ENCODE measurements at places on chromosomes 5 and 9.

- DNase-seq: no peak
These were observed 38.4 kb upstream of the SUSD3 start for GRCh38 chr9:93020151-93020550.

GRCh38 chr9:127942216-127943010 lies 4.8 kb upstream of the DPM2 start:
- peak; percentile 88 for DNase-seq

GRCh38 chr5:55456216-55456895 lies 78.4 kb downstream of the PLPP1 start:
- DNase-seq: no peak

GRCh38 chr9:2465921-2466460 lies 155.6 kb upstream of the VLDLR start:
- DNase-seq: no peak

DNA sequence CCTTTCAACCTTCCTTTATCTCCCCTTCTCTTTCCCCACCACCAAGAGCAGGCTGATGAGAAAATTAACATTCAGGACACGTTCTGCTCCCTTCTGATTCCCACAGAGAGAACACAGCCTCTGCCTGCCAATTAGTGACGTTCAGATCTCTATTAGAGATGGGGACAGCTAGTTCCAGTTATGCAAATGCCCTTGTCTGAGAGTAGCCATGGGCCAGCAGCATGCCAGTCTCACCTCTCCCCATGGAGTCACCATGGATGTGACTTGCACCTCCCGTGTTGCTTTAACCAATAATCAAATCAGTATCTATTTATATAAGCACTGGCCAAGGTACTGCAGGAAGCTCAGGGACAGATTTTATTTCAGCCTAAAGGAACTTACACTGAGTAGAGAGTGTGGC lies 61.3 kb downstream of the KCNIP1 start:
- DNase-seq: no peak

GRCh38 chr5:91141642-91142041 lies 241.5 kb downstream of the ARRDC3 start:
- no peak for DNase-seq

GRCh38 chr5:139709582-139710318 lies 61.6 kb downstream of the CXXC5 start:
- DNase-seq: peak; percentile 76

- no peak for DNase-seq
These were observed 27.6 kb upstream of the TEX48 start for GRCh38 chr9:114709636-114710035.

DNA sequence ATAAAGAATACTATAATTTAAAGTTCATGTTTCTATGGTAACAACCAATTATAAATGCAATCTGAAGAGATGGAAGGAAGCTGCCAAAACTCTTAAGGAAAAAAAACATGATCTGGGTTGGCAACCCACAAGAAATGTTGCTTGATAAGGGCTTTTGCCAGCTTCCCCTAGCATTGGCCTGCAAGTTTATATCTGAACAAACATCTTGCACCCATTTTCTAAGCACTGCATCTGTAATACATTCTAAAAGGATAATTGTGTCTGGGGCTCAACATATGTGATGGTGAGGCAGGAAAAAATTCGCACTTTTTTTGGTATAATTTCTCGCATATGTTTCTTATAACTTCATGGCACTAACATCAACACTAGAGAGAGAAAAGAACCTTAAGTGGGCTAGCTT lies 276.4 kb downstream of the FBXL7 start:
- no peak for DNase-seq

- DNase-seq: no peak
These were observed 8.0 kb downstream of the SURF6 start for GRCh38 chr9:133327834-133328484.

GRCh38 chr5:77368367-77368766 lies 123.7 kb downstream of the WDR41 start:
- DNase-seq: no peak

DNA sequence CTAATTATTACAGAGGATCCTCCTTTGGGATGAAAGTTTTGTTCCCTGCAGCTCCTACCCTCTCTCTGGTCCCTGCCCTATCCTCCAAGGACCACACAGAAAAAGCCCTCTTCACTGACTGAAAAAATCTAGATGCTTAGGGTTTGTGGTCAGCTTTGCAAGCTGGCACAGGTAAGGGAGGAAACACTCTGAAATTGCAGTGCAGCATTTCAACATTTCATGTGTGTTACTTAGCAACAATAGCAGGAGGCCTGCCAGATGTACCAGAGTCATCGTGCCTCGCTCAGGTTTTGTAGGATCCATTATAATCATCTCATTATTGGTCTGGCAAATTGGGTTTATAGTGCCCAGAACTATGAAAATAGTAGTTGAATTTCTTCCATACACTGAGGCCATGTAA lies 109.5 kb downstream of the PALM2AKAP2 start:
- DNase-seq: no peak

DNA sequence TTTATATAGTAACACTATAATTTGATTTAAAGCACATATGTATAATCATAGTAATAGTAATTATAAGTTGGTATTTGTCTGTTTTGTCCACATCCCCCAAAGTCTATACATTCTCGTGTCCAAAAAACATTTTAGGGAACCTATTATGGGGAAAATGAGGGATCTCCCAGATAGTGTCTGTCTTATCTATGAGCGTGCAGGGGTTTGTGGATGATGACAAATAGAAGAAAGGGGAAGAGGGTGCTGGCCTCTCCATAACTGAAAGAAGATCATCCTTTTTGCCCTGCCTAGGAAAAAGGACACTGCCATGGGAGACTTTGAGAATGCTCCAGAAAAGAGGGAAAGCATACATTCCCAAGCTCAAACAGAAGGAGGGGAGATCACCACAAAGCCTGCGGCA lies 45.3 kb downstream of the C5orf22 start:
- DNase-seq: peak; percentile 62

GRCh38 chr5:159316519-159317383 lies 13.5 kb downstream of the IL12B start:
- DNase-seq: peak; percentile 75

DNA sequence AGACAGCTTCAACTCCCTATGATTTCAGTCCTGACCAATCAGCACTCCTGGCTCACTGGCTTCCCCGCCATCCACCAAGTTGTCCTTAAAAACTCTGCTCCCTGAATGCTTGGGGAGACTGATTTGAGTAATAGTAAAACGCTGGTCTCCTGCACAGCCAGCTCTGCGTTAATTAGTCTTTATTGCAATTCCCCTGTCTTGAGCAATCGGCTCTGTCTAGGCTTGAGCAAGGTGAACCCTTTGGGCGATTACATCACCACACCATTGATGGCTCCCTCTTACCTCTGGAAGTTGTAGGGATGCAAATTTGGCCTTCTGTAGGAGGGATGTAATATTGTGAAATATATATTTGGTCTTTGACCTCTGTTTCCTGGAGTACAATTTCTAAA lies 2.9 kb upstream of the SLC23A1 start:
- DNase-seq: peak; percentile 49

GRCh38 chr5:143449772-143450171 lies 46.3 kb upstream of the NR3C1 start:
- DNase-seq: no peak

- DNase-seq: no peak
These were observed 968.1 kb downstream of the TAF11L14 start for GRCh38 chr5:18602402-18602801.

GRCh38 chr5:169385636-169386035 lies 84.7 kb upstream of the SLIT3 start:
- no peak for DNase-seq

- DNase-seq: peak; percentile 84
These were observed 26.3 kb downstream of the OR2V2 start for GRCh38 chr5:181173420-181174342.

- DNase-seq: no peak
These were observed 72.8 kb downstream of the MEGF10 start for GRCh38 chr5:127363403-127363802.

GRCh38 chr9:34744295-34745221 lies 34.6 kb upstream of the CCL21 start:
- DNase-seq: no peak

- no peak for DNase-seq
These were observed 240.4 kb upstream of the ST8SIA4 start for GRCh38 chr5:101143526-101143925.

- DNase-seq: no peak
These were observed 2.3 kb upstream of the IL17B start for GRCh38 chr5:149381261-149381985.

- DNase-seq: no peak
These were observed 411.1 kb upstream of the GRIA1 start for GRCh38 chr5:153079396-153079795.

DNA sequence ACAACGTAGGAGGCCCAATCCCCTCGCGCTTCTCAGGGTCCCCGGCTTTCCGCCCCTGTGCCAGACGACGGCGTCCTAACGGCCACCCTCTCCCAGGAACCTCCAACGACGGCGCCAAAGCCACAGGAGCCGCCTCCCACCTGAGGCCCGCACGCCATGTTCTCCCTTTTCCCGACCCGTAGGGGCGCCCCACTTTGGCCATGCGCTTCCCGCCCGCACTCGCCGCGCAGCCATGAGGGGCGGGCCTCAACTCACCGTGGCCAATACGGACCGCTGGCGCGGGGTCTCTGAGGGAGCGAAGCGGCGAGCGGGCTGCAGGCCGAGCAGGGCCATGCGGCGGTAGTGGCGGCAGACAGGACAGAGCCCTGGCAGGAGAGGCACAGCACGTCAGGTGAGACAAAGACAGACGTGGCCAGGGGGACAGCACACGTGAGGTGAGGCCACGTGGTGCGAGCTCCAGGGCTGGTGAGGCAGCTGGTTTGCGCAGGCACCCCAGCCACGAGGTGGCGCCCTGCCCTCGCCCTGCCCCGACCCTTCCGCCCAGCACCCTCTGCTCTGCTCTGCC lies 1005.5 kb upstream of the PTPRD start:
- DNase-seq: no peak

DNA sequence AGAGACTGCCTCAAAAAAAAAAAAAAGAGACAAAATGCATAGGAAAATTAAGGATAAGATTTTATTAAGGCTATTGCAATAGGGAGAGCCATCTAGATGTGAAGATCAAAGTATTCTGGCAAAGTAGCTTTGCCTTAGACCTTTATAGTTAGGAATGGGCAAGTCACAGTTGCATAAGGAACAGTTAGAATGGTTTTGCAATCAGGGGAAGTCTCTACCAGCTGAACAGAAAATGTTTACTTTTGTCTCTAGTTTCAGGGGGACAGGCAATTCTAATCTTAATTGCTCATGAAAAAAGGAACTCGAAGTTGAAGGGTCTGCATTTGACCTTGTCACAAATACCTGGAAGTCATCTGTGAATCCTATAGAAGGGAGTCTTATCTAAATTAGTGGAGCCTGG lies 13.1 kb upstream of the ATP6V1G1 start:
- DNase-seq: peak; percentile 61

GRCh38 chr9:134174073-134174449 lies 9.7 kb upstream of the RNU6ATAC start:
- DNase-seq: peak; percentile 82

GRCh38 chr5:131634666-131634995 lies 398 bp downstream of the RAPGEF6 start:
- peak; percentile 84 for DNase-seq

DNA sequence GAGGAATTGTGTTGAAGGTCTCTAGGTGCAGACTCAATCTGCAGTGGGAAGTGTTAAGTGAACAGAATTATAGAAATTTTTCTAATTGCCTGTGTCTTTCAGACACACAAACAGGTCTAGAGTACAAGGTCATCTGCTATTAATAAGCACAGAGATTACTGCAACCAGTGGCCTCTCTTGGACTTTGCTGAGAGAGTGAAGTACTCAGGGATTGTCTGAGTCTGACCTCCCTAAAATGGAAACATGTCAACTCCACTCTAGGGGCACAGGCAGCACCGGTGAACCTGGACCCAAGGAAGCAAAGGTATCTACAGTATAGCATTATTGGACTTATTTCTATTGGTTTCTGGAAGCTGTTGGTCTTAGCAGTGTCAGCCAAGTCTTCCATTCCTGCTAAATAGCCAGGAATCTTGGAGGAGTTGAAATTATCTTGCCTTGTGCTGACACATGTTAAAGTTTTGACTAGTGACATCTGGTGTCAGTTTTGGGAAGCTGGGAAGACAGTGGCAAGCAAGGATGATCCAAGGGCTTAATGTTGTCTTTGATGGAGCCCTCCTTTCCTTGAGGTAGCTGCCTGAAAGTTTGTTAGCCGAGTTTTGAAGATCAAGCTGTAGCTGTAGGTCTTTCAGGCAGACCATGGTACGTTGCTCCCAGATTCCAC lies 61.1 kb upstream of the NMUR2 start:
- no peak for DNase-seq
